NCI-H1694 treated with DMSO at 0.1 percent for 48 hours (cell line): ENCODE measurements at places on chromosomes 3 and 15.

GRCh38 chr15:90808517-90809235, 59.7 kb upstream of the FURIN start:
- no peak for DNase-seq

DNA sequence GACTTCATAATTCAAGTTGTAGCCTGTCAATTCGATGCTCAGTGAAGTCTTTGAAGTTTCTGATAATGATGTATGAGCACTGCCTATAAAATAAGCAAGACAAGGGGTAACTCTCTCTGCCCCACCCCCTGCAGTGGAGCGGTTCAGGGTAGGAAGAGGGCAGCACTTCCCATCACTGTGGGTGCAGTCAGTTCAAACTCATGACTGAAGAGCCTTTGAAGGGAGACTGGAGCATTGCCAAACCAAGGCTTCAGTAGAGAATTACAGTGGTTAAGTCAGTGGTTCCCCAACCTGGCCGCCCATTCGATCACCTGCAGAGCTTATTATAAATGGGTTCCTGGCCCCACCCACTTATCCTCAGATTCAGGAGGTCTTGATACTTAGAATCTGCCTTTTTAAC, 190.6 kb downstream of the SHQ1 start:
- no peak for DNase-seq

GRCh38 chr3:193981504-193981903, 154.4 kb upstream of the HES1 start:
- DNase-seq = no peak

DNA sequence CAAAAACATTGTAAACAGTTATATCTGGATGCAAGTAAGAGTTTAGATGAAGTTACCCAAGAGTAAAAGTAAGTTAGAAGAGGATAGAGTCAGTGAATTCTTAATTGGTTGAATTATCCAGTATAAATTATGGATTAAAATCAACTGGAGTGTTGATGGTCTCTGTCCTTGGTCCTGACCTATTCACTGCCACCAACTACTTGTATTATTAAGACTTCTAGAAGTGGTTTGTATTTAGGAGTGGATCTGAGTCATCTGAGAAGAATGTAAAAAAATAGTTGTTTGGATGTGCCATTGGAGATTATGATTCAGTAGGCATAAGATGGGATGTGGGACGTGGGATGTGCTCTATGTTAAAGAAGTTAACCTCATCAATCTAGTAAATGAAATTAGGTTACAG, 86.4 kb downstream of the SYNPR start:
- no peak for DNase-seq

GRCh38 chr15:58505581-58505980, 73.8 kb downstream of the LIPC start:
- DNase-seq = no peak

DNA sequence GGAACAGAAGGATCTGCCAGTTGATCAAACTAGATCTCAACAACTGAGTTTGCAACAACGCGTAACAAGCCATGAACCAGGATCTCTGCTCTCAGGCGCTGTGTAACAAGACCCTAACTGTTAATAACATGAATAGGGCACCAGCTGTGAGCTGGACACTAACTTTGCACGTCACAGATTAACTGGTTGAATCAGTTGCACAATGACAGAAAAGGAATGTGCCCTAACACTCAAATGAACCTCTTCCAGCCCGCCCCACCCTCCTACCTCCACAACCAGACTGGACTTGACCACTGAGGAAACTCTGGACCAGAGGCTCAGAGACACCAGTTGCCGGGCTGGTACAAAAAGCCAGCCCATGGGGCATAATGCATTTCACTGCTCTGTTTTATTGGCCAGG, 34.3 kb downstream of the MCF2L2 start:
- no peak for DNase-seq

DNA sequence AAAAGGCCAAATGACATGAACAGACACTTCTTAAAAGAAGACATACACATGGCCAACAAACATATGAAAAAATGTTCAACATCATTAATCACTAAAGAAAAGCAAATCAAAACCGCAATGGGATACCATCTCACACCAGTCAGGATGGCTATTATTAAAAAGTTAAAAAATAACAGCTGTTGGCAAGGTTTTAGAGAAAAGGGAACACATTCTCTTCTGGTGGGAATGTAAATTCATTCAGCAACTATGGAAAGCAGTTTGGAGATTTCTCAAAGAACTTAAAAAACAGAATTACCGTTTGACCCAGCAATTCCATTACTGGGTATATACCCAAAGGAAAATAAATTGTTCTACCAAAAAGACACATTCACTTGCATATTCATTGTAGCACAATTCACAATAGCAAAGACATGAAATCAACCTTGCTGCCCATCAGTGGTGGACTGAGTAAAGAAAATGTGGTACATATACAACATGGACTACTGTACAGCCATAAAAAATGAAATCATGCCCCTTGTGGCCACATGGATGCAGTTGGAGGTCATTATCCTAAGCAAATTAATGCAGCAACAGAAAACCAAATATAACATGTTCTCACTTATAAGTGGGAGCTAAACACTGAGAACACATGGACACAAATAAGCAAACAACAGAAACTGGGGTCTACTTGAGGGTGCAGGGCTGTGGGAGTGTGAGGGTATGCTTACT, 190.7 kb upstream of the MCTP2 start:
- DNase-seq = no peak
